ENCODE measurements at places on chromosomes 3 and 15. TPM values are rescaled to one million over a fixed set of nuclear protein-coding genes. Genes with fewer than 3 reads are reported as not detected.

The SLC28A1 gene
- total RNA-seq = not detected

The SNTN gene
- not detected for total RNA-seq

The PLCH1 gene
- 0.27 TPM for total RNA-seq

The GOLGA8S gene
- 0.12 TPM for total RNA-seq

The ATG3 gene
- 54.9 TPM for total RNA-seq

The ZMAT3 gene
- total RNA-seq = 19.5 TPM

The IL20RB gene
- 0.84 TPM for total RNA-seq

The ZPLD1 gene
- total RNA-seq = not detected

The SCN11A gene
- total RNA-seq = 0.24 TPM

The THUMPD3 gene
- total RNA-seq = 32.1 TPM

Measured in B cell (primary cell).